ENCODE measurements at places on chromosomes 5 and 9.

- DNase-seq = no peak
Observed at GRCh38 chr5:1393571-1394501, 48.9 kb upstream of the CLPTM1L start.

- DNase-seq = no peak
Observed at GRCh38 chr9:19408316-19408692, 505 bp upstream of the ACER2 start.

- no peak for DNase-seq
Observed at GRCh38 chr9:137666955-137667670, 48.3 kb downstream of the EHMT1 start.

GRCh38 chr5:26329562-26330189, 708.7 kb downstream of the CDH9 start:
- DNase-seq = no peak

GRCh38 chr5:158848634-158849033, 251.1 kb downstream of the EBF1 start:
- no peak for DNase-seq

DNA sequence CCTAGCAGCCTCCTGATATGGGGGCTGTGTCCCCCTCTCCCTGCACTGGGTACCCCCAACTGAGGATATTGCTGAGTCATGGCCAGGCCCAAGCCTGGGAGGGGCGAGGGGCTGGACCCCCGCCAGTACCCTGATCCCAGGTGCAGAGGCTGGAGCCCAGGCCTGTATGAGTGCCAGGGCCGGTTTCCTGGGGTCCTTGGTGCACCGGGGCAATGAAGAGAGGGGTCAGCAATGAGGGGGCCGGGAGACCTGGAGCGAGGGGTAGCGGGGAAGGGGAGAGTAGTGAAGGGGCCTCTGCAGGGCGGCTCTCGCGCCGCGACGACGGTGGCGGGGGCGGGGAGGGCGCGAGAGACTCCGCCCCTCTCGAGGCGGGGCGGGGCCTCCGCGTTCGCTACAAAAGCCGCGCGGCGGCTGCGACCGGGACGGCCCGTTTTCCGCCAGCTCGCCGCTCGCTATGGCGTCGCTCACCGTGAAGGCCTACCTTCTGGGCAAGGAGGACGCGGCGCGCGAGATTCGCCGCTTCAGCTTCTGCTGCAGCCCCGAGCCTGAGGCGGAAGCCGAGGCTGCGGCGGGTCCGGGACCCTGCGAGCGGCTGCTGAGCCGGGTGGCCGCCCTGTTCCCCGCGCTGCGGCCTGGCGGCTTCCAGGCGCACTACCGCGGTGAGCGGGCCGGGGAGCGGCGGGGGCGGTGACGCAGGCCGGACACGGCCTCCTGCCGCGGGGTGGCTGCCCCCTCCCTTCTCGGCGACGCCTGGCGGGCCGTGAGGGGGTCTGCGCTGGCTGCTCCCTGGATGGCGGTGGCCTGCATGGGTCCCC, at the start of gene SQSTM1:
SQSTM1 (plus strand) TSS at position 423 of the 815 bp plus-strand sequence; CDS start at position 455, 32 bp downstream.
- DNase-seq = peak; percentile 87

- peak; percentile 18 for DNase-seq
Observed at GRCh38 chr9:137452006-137452760, 7.0 kb downstream of the NSMF start.

GRCh38 chr5:80541392-80541791, 28.7 kb downstream of the ANKRD34B start:
- DNase-seq = no peak

DNA sequence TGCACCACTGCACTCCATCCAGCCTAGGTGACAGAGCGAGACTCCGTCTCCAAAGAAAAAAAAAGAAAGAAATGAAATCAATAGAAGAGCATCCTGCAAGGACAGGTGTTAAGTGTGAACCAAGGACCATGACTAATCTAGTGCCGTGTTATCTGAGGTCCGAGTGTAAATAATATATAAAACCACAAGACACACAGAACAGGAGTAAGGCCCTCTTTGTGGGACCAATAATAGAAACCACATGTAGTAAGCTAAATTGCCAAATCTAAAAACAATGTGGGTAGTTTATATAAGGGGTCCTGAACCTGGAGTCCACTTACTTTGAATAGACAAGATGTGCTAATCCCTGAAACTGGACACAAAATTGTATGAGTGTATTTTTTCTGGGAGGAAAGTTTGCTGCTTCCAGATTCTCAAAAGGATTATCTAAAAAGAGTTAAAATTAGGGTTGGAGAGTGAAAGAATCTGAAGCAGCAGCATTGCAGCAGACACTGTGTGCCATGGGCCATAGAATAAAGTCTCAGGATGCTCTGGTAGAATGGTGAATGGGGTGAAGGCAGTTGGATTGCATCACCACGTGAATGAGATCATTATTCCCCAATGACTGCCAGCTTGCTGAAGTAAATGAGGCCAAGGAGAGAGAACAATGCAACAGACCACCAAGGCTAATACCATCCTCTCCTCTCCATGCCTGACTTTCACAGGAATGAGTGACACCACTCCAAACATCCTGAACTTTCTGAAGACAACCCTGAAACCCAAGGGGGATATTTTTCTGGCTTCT, 222.7 kb downstream of the DCP2 start:
- no peak for DNase-seq

- DNase-seq = no peak
Observed at GRCh38 chr5:156149213-156149612, 177.8 kb upstream of the SGCD start.

All from right hindlimb (tissue), 1 donor.